Spinal cord (tissue), 10 donors: ENCODE measurements at places on chromosomes 6 and 20. TPM values are rescaled to one million over a fixed set of nuclear protein-coding genes. Genes with fewer than 3 reads are reported as not detected.

PANK2 gene
- 52.5 TPM for total RNA-seq

RIPOR3 gene
- 2.7 TPM for total RNA-seq

PAK5 gene
- 7.5 TPM for total RNA-seq

CALHM4 gene
- total RNA-seq = 0.22 TPM

GRCh38 chr6:142881761-142882160 lies 63.2 kb downstream of the HIVEP2 start:
- no peak for DNase-seq

DNA sequence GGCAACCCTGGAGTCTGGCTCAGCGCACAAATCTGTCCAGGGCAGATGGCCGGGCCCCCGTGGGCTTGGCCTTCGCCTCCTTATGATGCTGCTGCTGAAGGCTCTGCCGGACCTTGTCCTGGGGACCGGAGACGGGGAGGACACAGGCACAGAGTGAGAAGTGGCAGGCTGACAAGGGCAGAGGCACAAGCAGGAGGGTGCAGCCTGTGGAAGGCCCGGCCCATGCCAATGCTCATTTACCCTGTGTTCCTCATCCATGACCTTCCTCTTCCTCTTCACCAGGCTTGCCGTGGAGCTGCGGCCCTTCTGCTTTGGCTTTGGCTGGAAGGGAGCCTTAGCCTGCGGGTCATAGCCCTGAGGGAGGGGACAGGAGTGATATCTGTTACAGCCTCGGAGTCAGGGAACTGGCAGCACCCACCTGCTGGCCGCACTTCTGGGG lies 2.4 kb downstream of the B3GALT4 start:
- DNase-seq = no peak
